ENCODE measurements at places on chromosomes 3 and 15.

GRCh38 chr3:33490641-33491241 lies 50.5 kb upstream of the UBP1 start:
- DNase-seq, result no peak

GRCh38 chr3:159757341-159758060 lies 231.1 kb upstream of the IL12A start:
- DNase-seq, result no peak

- no peak for DNase-seq
These were observed 57.4 kb downstream of the CDAN1 start for GRCh38 chr15:42679285-42680141.

- DNase-seq, result no peak
These were observed 68.4 kb downstream of the CRTC3 start for GRCh38 chr15:90598031-90598577.

- DNase-seq, result no peak
These were observed 196.2 kb upstream of the CNTN4 start for GRCh38 chr3:1902416-1902815.

GRCh38 chr3:53726643-53727042 lies 119.6 kb downstream of the CHDH start:
- DNase-seq, result no peak

DNA sequence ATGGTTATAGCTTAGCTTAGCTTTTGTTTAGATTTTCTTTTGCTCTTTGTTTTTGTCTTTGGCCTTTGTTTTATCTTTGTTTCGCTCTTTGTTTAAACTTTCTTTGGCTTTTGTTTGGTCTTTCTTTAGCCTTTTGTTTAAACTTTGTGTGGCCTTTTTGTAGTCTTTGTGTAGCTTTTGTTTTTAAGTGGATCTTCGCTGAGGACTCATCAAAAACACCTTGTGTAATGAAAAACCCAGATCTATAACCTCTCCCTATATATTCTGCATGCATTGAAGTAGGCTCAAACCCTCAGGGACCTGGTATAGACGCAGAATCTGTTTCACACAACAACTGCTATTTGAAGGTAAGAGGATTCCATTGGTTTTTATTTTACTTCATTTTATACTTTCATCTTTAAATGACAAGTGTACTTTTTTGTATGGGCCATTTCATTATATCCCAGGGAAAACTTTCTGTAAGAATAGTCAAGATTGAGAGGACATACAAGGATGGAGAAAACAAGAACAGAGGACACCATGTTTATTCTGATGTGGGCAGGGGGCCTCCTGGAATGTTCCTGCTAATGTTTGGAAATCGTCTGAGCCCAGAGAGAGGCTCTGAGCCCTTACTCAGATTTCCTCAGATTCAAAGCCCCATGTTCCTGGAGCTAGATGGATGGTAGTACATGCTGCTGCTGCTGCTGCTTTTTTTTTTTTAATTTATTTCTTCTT lies at the start of gene MOBP:
Gene MOBP (plus strand): TSS at position 287 of the 714 bp plus-strand sequence. CDS start 34,390 bp downstream, outside the sequence.
- no peak for DNase-seq

DNA sequence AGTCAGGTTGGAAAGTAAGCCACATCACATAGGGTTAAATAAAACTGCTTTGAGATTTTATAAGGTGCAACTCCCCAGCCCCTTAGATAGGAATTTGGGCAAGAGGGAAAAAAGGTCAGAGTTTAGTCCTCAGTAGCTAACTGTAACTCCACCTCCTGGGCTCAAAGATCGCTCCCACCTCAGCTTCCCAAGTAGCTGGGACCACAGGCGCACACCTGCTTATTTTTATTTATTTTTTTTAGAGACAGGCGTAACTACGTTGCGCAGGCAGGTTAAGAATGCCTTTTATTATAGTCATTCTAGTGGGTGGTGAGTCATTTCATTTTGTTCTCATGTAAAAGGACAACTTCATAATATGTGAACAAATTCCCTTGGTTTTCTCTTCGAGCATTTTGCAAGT lies 14.7 kb downstream of the TM2D3 start:
- no peak for DNase-seq

GRCh38 chr3:175149675-175150074 lies 290.5 kb downstream of the NAALADL2 start:
- no peak for DNase-seq

DNA sequence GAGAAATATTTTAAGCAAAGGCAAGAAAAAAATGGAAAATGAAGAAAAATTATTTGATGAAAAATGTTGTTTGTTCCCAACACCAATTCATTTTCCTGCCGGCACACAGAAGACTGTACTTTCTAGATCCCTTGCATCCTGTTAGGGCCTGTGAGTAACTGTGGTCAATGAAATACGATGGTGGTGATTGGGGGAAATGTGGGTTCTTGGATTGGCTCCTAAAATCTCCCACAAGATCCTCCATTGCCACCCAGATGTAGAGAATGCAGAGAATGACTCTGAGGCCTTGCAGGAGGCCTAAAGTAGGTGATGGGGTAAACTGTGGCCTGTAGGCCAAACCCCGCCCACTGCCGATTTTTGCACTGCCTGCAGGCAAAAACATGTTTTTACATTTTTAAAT lies 46.3 kb upstream of the C3orf70 start:
- no peak for DNase-seq

DNA sequence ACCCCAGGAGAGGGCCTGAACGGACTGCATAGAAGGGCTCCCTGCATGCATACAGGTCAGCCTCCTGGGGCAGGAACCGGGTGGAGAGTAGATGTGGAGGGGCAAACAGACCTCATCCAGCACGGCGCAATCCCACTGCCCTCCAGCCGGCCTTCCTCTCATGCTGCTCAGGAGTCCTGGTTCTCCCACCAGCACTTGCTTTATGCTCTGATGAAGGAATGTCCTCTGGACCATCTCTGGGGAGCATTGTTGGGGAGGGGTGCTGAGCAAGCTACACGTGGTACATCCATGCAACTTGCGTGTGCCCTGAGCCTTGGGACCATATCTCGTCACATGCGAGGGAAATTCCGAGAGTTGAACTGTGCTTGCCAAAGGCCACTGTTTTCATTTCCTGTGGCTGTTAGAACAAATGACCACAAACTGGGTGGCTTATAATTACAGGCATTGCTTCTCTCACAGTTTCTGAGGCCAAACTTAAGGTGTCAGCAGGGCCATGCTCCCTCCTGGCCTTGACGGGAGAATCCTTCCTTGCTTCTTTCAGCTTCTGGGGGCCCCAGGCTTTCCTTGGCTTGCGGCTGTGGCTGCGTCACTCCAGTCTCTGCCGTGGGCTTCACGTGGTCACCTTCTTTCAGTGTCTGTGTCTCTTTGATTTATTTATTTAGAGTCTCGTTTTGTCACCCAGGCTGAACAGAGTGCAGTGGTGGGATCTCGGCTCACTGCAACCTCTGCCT lies 12.2 kb downstream of the SELENOS start:
- no peak for DNase-seq

GRCh38 chr3:188397766-188398705 lies 244.1 kb downstream of the LPP start:
- DNase-seq, result no peak

DNA sequence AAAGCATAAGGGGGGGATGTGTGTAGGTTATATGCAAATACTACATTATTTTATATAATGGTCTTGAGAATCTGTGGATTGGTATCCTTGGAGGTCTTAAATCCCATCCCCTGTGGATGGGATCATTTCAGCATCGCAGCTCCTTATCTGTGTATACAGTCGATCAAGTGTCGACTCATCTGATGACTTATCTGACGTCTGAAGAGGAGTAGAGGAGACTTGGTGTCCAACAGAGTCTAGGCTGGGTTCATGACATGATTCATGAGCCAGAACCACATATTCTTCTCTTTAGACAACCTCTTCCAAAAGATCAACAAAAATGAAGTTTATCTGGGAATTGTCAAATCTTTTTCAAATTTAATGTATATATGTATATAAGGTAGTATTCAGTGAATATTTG lies 220.7 kb downstream of the NR2F2 start:
- DNase-seq, result no peak

GRCh38 chr3:94709249-94709902 lies 646.5 kb downstream of the NSUN3 start:
- no peak for DNase-seq

- DNase-seq, result peak; percentile 65
These were observed 46.6 kb upstream of the ATP2B2 start for GRCh38 chr3:10551821-10552630.

GRCh38 chr15:63465104-63465503 lies 39.3 kb upstream of the USP3 start:
- no peak for DNase-seq

DNA sequence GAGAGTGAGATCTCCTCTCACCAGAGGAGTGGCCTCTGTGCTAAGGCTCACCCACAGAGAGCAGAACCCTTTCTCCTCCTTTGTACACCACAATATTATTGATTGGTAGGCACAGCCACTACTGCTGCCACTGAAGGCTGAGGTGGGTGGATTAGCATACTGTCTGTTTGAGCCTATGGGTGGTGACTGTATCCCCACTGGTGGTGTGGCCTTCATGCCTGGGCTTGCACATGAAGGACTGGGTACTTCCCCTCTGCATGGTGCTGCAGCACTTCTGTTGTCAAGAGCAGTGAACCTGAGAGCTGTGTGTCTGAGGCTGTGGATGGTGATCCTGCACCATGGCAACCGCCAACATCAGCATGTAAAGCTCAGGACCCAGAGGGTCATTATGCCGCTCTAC lies 35.7 kb upstream of the NECTIN3 start:
- DNase-seq, result no peak

DNA sequence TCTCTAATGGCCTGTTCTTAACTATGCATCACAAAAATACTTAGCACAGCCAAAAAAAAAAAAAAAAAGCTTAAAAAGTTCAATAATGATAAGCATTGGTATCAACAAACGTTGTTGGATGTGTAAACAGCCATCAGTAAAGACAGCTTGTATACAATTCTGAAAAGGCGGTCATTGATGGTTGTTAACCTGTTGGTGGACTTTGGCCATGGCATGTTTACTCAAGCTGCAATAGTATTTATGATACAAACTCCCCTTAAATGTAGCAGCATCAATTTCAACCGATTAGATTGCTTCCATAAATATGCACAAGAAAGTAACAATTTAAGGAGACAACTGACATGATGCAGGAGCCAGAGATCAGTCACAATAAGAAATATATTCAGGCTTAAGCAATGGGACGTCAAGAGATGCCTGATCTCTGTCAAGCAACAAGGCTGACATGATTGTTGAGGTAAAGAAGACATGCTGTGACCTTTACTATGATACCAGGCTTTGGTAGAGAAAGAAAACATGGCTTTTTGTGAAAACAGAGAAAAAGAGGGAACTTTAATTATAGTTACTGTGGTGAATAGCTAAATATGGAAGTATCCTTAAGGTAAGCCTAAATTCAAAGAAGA lies 14.2 kb upstream of the SLC7A14 start:
- no peak for DNase-seq

- DNase-seq, result no peak
These were observed 104.9 kb upstream of the TGFBR2 start for GRCh38 chr3:30501526-30501925.

Measured in stimulated activated CD8-positive, alpha-beta memory T cell treated with anti-CD3 and anti-CD28 coated beads, Interleukin-4, amount 100 ng/mL, for 1 hour (primary cell).